ENCODE measurements at places on chromosomes 5 and 9.

- no peak for DNase-seq
Observed at GRCh38 chr9:134359493-134360179, 33.4 kb downstream of the RXRA start.

- DNase-seq: no peak
Observed at GRCh38 chr5:115457571-115457970, 87.0 kb downstream of the FEM1C start.

DNA sequence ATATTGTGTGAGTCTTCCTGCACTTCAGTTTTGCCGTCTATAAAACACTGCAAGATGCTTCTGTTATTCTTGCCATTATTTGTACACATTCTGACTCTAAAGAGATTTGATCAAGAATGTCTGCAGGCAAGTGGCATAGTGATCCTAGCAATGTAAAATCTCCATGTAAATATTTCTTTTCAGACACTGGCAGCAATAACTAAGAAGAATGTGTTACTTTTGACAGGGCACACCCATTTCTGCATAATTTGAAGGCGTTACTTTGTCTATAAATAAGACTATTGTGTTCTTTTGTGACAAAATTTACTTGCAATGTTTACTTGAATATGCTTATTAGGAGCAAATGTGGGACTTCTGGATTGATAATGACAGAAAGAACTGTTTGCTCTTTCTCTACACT lies 20.1 kb downstream of the RANBP3L start:
- no peak for DNase-seq

DNA sequence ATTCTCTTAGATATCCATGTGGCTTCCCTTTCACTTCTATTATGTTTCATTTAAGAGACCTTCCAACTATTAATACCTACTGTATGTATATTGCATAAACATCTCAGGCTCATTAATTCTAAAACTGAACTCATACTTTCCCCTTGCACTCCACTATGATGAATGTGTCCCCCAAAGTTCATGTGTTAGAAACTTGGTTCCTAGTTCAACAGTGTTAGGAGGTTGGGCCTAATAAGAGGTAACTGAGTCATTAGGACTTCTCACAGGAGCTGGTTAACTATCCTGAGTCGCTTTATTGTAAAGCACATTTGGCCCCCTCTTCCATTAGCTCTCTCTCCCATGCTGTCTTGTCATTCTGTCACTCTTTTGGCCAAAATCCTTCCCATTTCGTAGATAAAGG lies 22.0 kb downstream of the ANKHD1 start:
- DNase-seq: no peak

DNA sequence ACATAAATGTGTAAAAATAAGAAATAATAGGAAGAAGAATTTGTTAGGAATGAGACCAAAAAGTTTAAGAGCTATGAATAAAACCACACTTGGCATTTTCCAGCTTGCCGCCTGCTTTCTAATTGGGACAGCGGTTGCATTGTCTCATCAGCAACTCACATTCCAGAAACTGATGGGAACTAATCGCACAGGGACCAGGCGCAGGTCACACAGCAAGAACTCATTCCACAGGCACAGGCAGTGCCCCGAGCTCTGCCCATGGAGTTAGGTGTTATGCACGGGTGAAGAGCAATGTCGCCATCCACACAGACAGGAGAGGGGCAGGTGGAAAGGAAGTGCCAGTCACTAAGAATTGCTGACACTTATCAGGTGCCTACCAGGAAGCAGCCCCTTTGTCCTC lies 279.9 kb downstream of the NSG2 start:
- no peak for DNase-seq

- no peak for DNase-seq
Observed at GRCh38 chr5:169168280-169168679, 132.7 kb downstream of the SLIT3 start.

- peak; percentile 84 for DNase-seq
Observed at GRCh38 chr5:181243564-181244343, at the start of gene RACK1. RACK1 (minus strand) TSS chr5:181243906; CDS start chr5:181243800, 106 bp downstream.

DNA sequence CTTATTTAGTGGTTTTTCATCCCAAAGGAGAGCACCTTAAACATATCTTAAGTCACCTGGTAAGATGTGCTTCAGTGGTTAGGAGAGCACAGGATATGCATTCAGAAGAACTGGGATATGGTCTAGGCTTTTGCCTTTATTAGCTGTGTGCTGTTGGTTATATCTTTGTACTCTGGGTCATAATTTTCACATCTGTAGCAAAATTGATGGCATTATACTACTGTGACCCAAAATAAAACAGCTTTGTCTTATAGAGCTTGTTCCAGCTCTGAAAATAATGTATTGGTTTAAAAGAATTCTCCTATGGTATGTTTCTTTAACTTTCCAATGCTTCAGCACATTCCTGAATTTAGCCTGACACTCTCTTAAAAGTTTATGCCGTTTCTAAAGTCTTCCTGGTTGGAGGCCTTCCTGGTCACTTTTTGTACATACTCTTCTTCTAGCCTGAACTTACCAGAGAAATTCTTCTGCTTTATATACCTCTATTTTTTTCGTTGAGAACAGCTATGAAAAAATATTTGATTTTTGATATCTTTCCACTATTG lies 337.1 kb upstream of the MPDZ start:
- no peak for DNase-seq

DNA sequence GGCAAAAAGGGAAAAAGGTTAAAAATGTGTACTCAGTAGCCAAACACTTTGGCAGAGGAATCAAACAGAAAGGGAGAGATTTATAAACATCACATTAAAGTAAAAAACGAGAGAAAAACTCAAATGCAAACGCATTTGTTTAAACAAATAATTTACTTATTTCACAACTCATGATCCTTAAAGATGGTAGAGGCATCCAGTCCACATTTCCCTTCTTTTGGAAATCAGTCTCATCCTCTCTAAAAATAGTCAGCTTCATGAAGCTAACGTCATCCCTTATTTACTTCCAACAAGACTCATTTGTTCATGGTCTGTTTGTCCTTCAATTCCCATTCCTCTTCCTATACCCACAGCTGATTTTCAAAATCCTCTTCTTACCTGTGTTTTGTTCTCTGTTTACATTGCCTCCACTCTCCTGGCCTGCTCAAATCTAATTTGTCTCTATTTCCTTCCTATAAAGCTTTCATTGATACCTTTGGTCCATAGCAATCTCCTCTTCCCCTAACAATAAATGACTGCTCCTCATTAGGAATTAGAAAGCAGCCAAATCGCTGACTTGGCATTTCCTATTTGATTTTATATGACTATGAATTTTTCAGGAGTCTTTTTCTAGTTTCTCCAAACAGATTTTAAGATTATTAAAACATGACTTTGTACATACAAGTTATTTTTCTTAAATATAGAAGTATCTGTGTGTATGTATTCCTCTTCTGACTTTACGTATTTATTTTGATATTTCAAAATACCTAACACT lies 805.3 kb downstream of the TLE1 start:
- DNase-seq: no peak

DNA sequence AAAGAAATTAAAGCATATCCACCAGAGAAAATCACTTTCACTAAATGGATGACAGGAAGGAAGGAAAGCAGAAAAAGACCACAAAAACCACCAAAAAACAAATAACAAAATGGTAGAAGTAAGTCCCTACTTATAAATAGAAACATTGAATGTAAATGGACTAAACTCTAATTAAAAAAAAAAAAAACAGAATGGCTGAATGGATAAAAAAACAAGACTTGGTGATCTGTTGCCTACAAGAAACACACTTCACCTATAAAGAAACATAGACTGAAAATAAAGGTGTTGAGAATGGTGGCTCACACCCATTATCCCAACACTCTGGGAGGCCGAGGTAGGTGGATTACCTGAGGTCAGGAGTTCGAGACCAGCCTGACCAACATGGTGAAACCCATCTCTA lies 122.9 kb downstream of the HMHB1 start:
- no peak for DNase-seq

DNA sequence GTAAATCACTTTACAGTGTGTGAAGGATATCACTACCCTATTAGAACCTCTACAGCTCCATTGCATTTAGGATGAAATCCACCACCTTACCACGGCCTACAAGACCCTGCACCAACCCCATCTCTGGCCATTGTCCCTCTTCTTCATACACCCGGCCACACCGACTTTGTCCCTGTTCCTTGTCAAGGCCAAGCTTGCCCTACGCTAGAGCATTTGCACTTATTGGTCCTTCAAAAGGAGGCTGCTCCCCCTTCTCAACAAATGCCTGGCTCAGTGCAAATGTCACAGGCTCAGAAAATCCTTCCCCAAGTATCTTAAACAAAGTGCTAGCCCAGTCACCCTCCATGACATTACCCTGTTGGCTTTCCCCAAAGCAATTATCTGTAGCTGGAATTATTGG lies 4.1 kb upstream of the HRH2 start:
- DNase-seq: no peak

DNA sequence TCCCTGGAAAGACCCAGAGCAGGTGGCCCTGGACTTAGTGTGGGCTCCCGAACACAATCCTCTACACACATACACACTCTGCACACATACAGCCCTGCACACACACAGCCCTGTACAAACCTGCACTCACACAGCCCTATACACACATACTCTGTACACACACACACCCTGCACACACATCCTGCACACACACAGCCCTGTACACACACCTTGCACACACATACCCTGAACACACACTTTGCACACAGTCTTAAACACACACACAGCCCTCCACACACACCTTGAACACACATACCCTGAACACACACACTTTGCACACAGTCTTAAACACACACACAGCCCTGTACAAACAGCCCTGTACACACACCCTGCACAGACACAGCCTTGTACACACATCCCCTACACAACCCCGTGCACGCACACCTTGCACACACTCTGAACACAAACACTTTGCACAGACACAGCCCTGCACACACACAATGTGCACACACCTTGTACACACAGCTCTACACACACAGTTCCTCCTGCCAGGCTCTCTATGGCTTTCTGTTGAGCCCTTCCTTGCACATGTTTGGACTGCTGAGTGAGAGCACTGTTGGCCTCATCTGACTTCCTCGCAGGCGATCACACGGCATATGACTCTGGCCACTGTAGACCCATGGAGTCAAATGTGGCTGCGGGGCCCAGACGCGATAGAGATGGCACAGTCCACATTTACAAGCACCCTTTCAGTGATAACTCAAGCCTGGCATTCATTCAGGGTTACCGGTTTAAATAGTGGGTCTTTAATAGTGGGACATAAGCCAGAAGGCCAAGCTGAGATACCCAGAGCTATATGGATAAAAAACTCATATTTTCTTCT lies 245.7 kb upstream of the IRX1 start:
- no peak for DNase-seq

- DNase-seq: no peak
Observed at GRCh38 chr5:31496301-31496700, 35.6 kb downstream of the DROSHA start.

- peak; percentile 31 for DNase-seq
Observed at GRCh38 chr9:134061688-134062371, 6.0 kb downstream of the BRD3 start.

- DNase-seq: no peak
Observed at GRCh38 chr5:109830955-109831502, 141.3 kb downstream of the MAN2A1 start.

GRCh38 chr9:34983209-34983608 lies 6.3 kb upstream of the DNAJB5 start:
- DNase-seq: no peak

DNA sequence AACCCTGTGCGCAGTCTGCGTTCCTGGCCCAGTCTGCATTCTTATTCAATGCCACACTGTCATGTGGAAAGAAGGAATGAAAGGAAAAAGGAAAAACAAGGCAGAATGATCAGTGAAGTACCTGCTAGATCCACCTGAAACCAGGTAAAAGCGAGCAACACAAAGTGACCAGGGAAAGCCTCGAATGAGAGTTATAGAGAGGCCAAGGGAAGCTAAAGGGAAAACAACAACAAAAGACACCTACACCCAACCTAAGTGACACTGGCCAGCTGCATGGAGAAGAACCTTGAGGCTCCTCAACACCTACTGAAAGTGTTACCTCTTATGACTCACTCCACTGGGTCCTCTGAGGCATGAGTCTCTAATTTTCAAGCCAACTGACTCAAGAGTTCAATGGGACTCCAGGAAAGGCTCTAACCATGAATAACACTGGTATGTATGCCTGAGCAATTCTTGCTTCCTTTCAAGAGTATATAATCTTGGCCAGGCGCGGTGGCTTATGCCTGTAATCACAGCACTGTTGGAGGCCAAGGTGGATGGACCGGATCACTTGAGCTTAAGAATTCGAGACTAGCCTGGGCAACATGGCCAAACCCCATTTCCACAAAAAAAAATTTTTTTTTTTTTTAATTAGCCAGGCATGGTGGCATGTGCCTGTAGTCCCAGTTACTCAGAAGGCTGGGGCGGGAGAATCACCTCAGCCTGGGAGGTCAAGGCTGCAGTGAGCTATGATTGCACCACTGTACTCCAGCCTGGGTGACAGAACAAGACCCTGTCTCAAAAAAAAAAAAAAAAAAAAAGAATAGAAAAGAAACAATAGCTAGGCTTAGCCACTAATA lies 29.0 kb downstream of the MTMR12 start:
- DNase-seq: no peak

DNA sequence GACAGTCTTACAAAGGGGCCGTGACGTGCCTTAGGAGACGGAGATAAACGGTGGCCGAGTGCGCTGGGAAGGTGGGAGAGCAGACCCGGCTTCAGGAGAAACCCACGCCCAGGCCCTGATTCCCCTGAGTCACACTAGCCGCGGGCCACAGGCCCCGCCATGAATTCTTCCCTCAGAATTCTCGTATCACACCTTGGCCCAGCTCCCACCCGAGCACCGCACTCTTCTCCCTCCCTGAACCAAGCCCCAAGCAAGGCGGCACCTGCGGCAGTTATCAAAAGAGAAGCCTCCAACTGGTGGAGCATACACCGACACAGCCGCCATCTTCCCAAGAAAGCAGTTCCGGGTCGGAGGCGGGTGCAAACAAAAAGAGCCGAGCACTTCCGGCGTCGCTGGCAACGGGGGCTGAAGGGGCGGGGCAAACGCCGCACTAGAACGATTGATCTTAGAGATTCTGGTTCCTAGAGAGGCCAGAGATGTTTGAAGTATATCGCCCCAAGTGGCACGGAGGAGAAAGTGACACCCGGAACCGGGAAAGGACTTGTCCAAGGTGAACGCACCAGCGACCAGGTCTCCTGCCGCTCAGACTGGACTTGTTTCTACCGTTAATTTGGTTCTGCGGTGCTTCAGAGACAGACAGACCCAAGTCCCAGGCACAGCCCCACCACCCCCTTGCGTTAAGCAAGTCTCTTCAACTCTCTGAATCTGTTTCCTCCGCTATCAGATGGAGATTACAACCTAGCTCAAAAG lies at the start of gene PSMB7:
PSMB7 (minus strand) TSS at position 341 of the 750 bp plus-strand sequence; CDS start at position 324, 17 bp downstream.
- peak; percentile 92 for DNase-seq

GRCh38 chr5:56012281-56012963 lies 17.7 kb upstream of the IL6ST start:
- DNase-seq: no peak

- peak; percentile 43 for DNase-seq
Observed at GRCh38 chr5:119269061-119269944, 86.5 kb upstream of the TNFAIP8 start.

GRCh38 chr5:54616031-54616430 lies 98.5 kb downstream of the SNX18 start:
- DNase-seq: no peak

- DNase-seq: no peak
Observed at GRCh38 chr5:170519549-170519948, 15.7 kb downstream of the KCNIP1 start.
